Upper lobe of left lung (tissue), 6 donors: ENCODE measurements at places on chromosomes 12 and 14. TPM values are rescaled to one million over a fixed set of nuclear protein-coding genes. Genes with fewer than 3 reads are reported as not detected.

The BIN2 gene
- 23.3 TPM for total RNA-seq

The KERA gene
- total RNA-seq: not detected

The RPS6KA5 gene
- 11.4 TPM for total RNA-seq

The CLEC4D gene
- 3.2 TPM for total RNA-seq

The PSMC1 gene
- 33.6 TPM for total RNA-seq

DNA sequence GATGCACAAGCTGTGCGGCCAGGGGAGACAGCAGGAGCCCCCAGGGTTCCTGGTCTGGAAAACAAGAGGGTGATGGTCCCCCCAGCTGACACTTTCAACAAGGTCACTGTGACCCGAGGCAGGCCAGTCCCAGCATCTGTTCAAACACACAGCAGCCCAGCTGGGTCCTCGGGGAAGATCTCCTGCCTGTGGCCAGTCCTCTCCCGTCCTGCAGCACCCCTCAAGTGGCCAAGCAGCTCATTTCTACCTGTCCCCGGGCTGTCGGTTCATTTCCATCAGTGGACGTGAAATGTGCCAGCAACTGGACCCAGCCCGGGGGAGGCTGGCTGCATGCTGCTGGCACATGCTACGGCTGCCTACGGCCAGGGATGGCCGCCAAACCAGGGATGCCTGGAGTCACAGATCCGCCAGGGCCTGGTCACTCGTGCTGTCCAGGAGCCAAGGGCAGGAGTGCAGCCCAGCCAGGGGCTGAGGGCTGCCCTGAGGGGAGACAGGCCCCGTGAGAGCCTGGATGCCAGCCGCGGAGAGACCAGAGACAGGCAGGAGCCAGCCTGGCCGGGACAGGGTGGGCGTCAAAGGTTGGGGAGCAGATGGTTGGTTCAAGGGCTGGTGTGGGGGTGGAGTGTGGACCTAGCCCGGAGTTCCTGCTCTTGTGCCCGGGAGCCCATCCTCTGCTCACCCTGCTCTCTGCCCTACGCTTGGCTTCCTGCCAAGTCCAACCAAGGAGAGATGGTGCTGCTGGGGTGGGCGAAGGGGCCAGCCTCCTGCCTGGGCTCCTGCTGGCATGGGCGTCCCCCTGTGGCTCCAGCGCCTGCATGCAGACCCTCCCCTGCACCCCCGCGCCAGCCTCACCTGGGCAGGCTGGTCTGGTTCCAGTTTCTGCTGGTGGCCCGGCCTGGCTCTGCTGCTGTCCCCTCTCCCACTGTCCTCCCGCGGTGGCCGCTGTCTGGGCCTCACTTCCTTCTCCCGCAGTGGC is 143.8 kb downstream of the ADGRD1 start:
- H3K27me3 ChIP-seq: no peaks in the 10 kb centered on the region
- H3K27ac ChIP-seq: no peak overlapping the region
- no peak overlapping the region for H3K4me3 ChIP-seq
- DNase-seq: peak; percentile 80
- H3K36me3 ChIP-seq: no peaks in the 10 kb centered on the region
- H3K4me1 ChIP-seq: no peaks in the 10 kb centered on the region

DNA sequence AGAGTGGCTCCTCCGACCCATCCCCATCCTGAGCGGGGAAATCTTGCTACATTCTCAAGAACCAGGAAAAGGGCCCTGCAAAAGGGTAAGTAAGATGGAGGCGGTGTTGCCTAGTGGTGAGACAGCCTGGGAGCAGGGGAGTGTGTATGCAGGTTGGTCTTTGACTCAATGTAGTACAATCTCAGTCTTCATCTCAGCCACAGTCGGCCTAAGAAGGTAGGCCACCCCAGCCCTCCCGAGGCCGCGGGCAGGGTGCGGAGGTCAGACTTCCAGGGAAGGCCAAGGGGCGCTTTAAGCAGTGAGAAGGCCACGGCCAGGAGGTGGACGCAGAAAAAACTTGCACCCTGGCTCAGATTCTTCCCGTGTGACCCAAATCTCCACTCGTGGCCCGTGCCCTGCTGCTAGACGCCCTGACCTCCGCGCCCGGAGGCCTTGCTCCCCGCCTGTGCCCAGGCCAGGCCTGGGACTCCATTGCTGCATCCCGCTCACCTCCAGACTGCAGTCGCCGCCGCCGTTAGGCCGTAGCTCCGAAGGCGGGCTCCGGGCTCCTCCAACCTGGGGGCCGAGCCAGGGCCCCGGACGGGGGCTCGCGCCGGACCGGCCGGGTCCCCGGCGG is 435 bp downstream of the FOXM1 start:
- peak overlapping the region; percentile 96 for H3K27ac ChIP-seq
- peak overlapping the region; percentile 98 for H3K4me3 ChIP-seq
- no peaks in the 10 kb centered on the region for H3K36me3 ChIP-seq
- H3K27me3 ChIP-seq: no peaks in the 10 kb centered on the region
- DNase-seq: no peak

- no peak overlapping the region for H3K27ac ChIP-seq
- H3K27me3 ChIP-seq: no peaks in the 10 kb centered on the region
Measured at GRCh38 chr14:100147691-100148464, 11.6 kb downstream of the DEGS2 start.

GRCh38 chr14:74945261-74945851 is 10.0 kb downstream of the PGF start:
- no peaks in the 10 kb centered on the region for H3K36me3 ChIP-seq
- H3K27me3 ChIP-seq: no peaks in the 10 kb centered on the region
- no peak overlapping the region for H3K27ac ChIP-seq
- peaks cover 49% of the 10 kb centered on the region for H3K4me1 ChIP-seq

- H3K27me3 ChIP-seq: no peaks in the 10 kb centered on the region
- H3K4me1 ChIP-seq: no peaks in the 10 kb centered on the region
- no peak overlapping the region for H3K4me3 ChIP-seq
- no peak for DNase-seq
- H3K36me3 ChIP-seq: no peaks in the 10 kb centered on the region
Measured at GRCh38 chr12:24081606-24082005, 132.1 kb upstream of the SOX5 start.

DNA sequence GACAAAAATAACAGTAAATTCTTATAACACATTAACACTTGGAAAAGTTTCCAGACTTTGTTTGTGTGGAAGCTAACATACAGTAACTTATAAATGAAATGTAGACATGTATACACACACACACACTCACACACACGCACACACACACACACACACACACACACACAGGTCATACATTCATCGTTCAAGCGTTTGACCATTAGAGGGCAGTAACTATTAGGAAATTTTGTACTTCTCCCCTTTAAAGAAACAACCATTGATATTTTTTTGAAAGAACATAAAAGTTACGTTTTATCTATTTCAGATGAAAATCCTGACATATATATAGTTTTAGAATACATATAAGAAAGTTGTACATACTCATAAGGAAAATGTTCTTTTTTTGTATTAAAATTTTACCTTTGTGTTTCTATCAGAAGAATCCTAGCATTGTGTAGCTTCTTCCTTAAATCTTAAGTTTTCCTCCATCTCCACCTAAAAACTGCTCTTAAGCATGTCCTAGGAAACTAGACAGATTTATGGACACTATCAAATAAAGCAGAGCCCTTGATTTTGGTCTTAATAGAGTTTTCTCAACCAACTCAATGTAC is 29.0 kb downstream of the PTPRQ start:
- no peak overlapping the region for H3K27ac ChIP-seq
- H3K4me1 ChIP-seq: no peaks in the 10 kb centered on the region
- H3K27me3 ChIP-seq: no peaks in the 10 kb centered on the region
- no peak for DNase-seq
- H3K4me3 ChIP-seq: no peak overlapping the region

DNA sequence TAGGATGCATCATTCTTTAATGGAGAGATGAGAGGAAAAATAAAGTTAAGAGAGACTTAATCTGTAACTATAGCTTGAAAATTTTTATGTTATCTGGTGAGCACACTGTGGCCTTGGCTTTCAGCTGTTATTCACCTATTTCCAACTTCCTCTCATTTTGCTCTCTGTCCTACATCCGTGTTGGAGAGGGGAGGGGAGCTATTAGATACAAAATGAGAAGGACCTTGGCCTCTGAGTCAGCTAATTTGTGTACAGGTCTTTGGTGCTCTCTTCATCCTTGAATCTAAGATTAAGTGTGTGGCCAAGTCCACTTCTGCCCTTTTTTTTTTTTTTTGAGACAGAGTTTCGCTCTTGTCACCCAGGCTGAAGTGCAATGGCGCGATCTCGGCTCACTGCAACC is 887 bp upstream of the APOBEC1 start:
- H3K27me3 ChIP-seq: no peaks in the 10 kb centered on the region
- H3K36me3 ChIP-seq: no peaks in the 10 kb centered on the region
- H3K4me3 ChIP-seq: no peak overlapping the region
- no peak overlapping the region for H3K27ac ChIP-seq
- DNase-seq: no peak

DNA sequence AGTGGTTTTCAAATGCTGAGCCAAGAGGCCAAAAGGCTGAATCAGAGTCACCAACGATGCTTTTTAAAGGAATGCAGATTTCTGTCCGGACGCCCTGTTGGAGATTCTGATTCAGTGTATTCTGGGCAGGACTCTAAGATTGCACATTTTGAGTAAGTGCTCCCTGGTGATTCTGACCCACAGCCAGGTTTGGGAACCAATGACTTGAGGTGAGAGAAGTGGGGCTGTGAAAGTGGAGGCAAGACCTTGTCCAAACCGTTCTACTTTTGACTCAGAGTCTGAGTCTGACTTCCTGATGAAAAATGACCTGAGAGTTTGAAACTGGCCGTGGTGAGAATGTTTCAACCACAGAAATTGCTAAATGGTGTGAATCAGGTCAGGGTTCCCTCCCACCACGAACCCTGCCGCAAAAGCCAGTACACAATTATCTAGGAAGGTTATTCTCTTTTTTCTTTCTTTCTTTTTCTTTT is 90.2 kb downstream of the NTN4 start:
- no peaks in the 10 kb centered on the region for H3K27me3 ChIP-seq
- no peak overlapping the region for H3K27ac ChIP-seq
- no peak for DNase-seq
- no peaks in the 10 kb centered on the region for H3K4me1 ChIP-seq
- no peaks in the 10 kb centered on the region for H3K36me3 ChIP-seq
- H3K4me3 ChIP-seq: no peak overlapping the region

- H3K4me1 ChIP-seq: no peaks in the 10 kb centered on the region
- no peak for DNase-seq
- H3K27me3 ChIP-seq: no peaks in the 10 kb centered on the region
- H3K36me3 ChIP-seq: no peaks in the 10 kb centered on the region
- peak overlapping the region; percentile 40 for H3K27ac ChIP-seq
Measured at GRCh38 chr14:105223260-105223659, 25.1 kb upstream of the BTBD6 start.

DNA sequence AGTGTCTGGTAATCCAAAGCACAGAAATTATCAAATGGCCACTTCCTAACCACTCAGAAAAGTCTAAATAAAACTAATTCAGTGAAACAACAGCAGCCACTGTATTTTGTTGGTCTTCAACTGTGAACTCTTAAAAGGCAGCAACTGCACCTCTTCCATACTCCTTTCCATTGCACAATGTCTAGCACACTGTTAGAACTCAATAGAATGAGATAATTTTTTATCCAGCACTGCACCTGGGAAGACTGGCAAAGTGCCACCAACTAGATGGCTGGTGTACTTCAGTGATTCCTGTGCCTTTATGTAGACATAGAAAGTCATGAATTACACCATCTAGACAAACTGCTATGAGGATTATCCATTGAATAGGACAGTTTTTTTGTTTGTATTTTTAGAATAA is 26.2 kb downstream of the LGR5 start:
- no peak overlapping the region for H3K27ac ChIP-seq
- no peaks in the 10 kb centered on the region for H3K36me3 ChIP-seq
- no peaks in the 10 kb centered on the region for H3K4me1 ChIP-seq
- no peaks in the 10 kb centered on the region for H3K27me3 ChIP-seq
- no peak overlapping the region for H3K4me3 ChIP-seq
- no peak for DNase-seq

DNA sequence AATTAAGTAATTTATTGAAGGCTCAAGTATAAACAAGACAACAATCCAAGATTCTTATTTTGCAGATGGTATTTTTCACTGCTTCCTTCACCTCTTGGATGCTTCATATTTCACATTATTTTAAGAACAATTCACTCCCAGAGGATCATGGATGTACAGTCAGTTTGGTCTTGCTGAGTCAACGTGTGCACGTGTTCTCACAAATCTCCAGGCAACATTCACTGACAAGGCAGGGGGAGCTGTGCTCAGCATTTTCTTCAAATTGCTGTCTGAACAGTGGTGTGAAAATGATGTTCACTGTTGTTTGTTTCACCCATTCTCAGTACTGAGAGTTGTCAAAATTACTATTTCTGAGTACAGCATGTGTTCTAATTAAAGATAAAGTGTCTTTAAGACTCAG is 118.3 kb upstream of the SLC38A4 start:
- no peaks in the 10 kb centered on the region for H3K27me3 ChIP-seq
- H3K4me1 ChIP-seq: no peaks in the 10 kb centered on the region
- no peak overlapping the region for H3K4me3 ChIP-seq
- H3K36me3 ChIP-seq: no peaks in the 10 kb centered on the region
- H3K27ac ChIP-seq: no peak overlapping the region

GRCh38 chr12:124607681-124608425 is 40.4 kb upstream of the NCOR2 start:
- no peaks in the 10 kb centered on the region for H3K27me3 ChIP-seq
- no peak for DNase-seq
- H3K4me1 ChIP-seq: peaks cover 15% of the 10 kb centered on the region
- no peak overlapping the region for H3K27ac ChIP-seq

DNA sequence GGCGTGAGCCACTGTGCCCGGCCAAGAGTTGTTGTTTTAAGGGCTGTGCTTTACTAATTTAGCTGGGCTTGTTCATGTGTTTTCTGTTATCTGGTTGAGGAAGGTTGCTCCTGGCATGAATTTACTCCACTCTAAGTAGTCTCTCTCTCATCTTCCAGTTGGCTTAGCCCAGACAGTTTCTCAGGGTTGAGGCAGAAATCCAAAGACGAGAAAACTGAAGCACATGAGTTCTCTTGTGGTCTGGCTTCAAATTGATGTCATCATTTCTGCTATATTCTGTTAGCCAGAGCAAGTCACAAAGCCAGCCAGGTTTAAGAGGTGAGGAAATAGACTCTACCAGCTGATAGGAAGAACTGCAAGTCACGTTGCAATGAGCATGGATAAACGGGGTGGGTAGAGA is 57.9 kb downstream of the E2F7 start:
- H3K4me1 ChIP-seq: no peaks in the 10 kb centered on the region
- no peaks in the 10 kb centered on the region for H3K36me3 ChIP-seq
- no peak for DNase-seq
- H3K27ac ChIP-seq: no peak overlapping the region

- no peak for DNase-seq
- no peaks in the 10 kb centered on the region for H3K36me3 ChIP-seq
- no peaks in the 10 kb centered on the region for H3K4me1 ChIP-seq
- H3K27ac ChIP-seq: no peak overlapping the region
- H3K4me3 ChIP-seq: no peak overlapping the region
Measured at GRCh38 chr12:42862055-42862454, 272.5 kb upstream of the PRICKLE1 start.
